ENCODE measurements at places on chromosomes 12 and 14. TPM values are rescaled to one million over a fixed set of nuclear protein-coding genes. Genes with fewer than 3 reads are reported as not detected.

GRCh38 chr12:30197392-30198057, 413.8 kb upstream of the TMTC1 start:
- DNase-seq = no peak

GRCh38 chr12:4858386-4858785, 51.3 kb upstream of the KCNA1 start:
- no peak for DNase-seq

- no peak for DNase-seq
Observed at GRCh38 chr12:49923035-49923644, 19.4 kb upstream of the FAIM2 start.

GRCh38 chr12:112107306-112108201, 1.0 kb downstream of the NAA25 start:
- DNase-seq = peak; percentile 42

GRCh38 chr12:40668099-40668529, 24.1 kb upstream of the CNTN1 start:
- DNase-seq = no peak

DNA sequence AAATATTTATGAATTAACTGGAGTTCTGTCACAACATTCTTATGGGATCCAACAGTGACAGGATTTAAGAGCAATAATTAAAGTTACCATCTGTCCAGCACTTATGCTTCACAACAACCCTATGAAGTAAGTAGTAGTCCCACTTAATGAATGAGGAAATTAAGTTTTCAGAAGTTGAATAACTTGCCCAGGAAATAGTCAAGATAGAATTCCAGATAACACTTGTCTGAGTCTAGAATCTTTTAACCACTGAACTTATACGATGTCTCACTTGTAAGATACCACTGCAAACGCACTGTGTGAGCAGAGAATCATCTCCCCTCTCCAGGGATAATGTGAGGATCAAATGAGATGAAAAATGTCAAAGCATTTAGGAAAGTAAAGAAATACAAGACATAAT, 3.3 kb upstream of the TTC9 start:
- no peak for DNase-seq

- DNase-seq = no peak
Observed at GRCh38 chr14:42642787-42643186, 1036.1 kb downstream of the LRFN5 start.

DNA sequence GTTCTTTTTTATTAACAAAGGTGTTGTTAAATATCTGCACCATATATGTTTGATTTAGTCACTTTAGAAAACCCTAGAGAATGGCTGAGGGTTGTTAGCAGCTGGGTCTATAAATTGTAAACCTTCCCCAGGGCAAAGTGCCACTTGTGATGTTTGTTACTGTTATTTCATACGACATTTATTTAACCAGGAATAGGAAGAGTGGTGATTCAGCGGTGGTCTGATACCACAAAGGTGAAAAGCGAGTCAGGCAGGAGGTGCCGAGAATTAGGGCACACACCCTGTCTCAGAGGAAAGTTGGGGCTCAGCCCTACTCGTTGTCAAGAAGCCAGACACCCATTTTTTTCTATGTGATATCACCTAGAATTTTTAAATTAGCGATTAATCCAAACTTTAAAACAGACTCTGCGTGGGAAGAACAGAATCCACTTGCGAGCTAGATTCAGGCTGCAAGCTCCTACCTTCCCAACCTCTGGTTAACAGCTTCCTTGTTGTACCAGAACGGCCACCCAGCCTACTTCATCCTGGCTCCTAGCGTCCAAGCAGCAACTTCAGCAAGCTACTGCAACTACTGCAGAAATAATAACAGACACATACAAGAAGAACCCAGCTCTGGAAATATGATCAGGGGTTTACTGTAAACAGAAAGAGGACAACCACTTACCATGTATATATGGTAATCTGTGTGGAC, 126.7 kb downstream of the TMEM132D start:
- no peak for DNase-seq

Gene SLC25A21
- total RNA-seq = 2.3 TPM

DNA sequence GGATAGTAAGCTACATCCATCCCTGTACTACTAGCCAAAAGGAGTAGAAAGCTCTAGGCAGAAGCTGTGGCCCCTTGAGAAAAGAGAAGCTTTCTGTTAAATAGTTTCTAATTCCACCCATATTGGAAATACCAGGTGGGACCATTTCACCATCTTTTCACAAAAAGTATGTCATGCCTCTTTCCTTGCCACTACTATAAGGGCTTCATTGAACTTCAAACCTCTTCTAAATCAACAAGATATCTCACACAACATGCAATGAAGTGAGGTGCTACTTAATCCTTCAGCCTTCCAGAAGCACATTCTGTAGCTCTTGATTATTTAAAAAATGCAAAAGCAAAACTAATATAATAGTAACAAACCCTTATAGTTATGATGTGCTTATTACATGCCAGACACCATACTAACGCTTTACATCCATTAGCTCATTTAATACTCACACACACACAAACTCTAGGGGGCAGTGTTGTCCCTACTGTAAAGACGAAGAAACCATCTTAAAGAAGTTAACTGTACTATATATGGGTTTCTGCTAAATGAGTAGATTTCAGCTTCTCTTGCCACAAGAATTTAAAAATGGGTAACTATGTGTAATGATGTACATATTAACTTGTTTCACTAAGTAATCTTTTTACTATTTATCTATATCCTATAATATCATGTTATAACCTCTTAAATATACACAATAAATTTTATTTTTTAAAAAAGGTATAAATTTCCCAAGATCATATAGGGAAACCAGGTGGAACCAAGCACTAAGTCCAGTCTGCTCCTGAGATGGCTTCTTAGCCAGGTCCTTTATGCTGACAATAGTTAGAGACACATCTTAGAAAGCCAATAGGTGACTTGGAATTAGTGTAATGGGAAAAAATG, 124.4 kb downstream of the RPS29 start:
- DNase-seq = no peak
